ENCODE measurements at places on chromosomes 4 and X.

- DNase-seq = no peak
Measured at GRCh38 chr4:100986360-100986868, 360.9 kb downstream of the PPP3CA start.

GRCh38 chr4:93730760-93731159 is 97.8 kb upstream of the ATOH1 start:
- DNase-seq = no peak

DNA sequence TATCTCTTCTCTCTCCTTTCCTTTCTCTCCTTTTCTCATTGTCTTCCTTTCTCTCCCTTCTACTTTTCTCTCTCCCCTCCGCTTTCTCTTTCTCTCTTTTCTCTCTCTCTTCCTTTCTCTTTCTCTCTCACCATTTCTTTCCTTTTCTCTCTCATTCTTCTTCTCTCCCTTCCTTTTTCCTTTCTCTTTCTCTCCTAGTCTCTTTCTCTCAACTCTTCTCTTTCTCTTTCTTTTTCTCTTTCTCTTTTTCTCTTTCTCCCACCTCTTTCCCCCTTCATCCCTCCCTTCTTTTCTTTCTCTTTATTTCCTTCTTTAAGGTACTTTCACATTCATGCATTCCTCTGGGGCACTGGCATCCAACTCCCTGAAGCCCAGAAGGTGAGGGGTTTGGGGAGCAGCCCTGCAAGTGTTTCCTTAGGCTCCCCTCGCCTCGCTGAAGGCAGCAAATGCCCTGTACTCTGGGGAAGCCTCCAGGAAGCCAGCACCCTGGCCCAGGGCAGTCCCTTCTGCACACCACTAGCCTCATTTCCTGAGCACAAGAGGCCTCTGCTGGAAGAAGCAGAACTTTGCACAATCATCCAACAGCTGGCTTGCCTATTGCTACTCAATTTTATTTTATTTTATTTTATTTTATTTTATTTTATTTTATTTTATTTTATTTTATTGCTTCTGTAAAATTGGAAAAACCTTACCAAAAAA is 124.2 kb downstream of the NFKB1 start:
- no peak for DNase-seq

- DNase-seq = no peak
Measured at GRCh38 chr4:13705521-13706041, 78.1 kb upstream of the BOD1L1 start.

- DNase-seq = no peak
Measured at GRCh38 chr4:576245-576821, at the start of gene TMEM271. TSS of gene TMEM271 (minus strand) at chr4:576295. CDS start at chr4:576062, 233 bp downstream.

GRCh38 chr4:102715057-102715456 is 45.7 kb downstream of the MANBA start:
- no peak for DNase-seq

DNA sequence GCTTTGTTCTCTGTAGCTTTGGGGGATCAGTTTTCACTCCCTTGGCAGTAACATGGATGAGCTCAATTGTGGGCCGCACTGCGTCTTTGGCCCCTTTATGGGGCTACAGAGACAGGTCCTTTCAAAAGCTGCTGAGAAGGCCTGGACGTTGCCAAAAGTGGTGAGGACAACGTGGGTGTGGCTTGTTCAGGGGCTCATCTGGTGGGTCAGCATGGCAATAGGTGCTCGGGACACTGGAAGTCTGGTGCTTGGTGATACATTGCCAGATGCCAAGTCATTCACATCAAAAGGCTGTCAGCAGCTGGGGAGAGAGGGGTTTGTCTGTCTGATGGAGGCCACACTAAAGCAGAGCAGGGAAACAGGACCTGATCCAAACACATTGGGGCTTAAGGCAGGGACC is 149.8 kb upstream of the EOLA2 start:
- DNase-seq = no peak

DNA sequence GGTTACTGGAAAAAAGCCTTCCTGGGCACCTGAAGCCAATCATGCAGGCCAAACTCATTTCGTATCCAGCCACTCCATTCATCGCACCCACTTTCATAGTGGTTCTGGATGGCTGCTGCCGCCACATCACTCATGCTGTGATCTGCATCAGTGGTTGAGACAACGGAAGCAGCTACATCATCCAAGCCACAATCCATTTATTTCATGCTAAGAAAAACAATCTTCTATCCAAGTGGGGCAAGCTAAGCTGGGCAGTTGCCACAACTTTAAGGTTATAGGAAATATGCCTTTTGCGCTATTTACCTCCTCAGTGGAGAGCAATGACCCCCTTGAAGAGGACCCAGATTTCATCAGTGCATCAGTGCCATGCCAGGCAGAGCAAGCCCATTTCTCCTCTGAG is 124.6 kb downstream of the GRIA3 start:
- DNase-seq = no peak

DNA sequence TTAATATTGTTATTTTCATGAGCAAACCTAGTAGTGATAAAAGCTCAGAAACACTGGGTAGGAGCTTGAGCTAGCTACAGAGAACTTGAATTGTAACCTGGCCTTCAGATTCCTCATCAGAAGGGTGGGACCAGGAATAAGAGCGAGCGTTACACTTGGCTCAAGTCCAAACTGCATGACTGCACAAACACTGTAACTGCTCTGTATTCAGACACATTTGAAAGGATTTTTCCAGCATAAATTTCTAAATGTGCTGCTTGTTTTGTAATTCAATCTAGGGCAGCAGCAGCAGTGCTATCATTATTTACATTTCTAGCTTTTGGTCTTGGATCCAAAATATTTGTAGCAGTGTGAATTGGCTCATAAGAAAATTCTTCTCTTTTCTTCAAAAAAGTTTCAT is 133.0 kb upstream of the TMLHE start:
- no peak for DNase-seq

- DNase-seq = no peak
Measured at GRCh38 chr4:89249313-89249712, 58.3 kb downstream of the GPRIN3 start.

GRCh38 chrX:1545776-1546408 is 8.9 kb upstream of the P2RY8 start:
- no peak for DNase-seq

DNA sequence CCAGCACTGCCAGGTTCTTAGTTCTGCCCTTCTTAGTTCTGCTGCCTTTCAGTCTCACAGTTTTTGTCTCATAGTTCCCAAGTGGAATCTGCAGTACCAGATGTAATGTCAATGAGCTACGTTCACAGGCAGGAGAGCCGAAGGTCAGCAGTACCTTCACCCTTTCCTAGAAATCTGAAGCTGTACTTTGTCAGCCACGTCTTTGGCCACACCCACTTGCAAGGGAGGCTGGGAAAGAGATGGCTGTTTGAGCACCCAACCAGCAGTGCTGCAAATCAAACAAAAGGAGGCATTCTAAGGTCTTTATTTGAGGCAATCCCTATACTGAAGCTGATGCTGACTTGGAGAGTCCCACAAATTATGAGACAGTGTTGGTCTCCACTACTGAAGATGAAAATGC is 199.1 kb upstream of the NPY2R start:
- DNase-seq = no peak

DNA sequence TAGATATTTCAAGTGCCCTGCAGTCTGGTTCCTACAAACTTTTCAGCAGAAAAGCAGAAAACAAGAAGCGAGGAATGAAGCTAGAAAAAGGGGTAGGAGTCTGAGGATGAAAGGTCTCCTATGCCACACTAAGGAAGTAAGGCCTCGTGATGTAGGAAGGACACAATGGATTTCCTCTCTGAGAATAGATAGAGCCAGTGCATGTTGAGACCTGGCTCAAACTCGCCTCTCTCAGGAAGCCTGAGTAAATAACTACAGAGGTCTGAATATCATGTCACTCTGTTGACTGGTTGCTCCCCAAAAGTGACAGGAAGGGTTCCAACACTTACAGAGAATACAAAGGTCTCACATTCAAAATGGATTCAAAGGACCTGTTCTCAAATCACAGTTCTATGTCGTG is 93.3 kb downstream of the GRIA3 start:
- DNase-seq = no peak

- no peak for DNase-seq
Measured at GRCh38 chrX:68584221-68584620, 63.2 kb upstream of the STARD8 start.

GRCh38 chr4:30380404-30380998 is 339.7 kb upstream of the PCDH7 start:
- DNase-seq = no peak

- no peak for DNase-seq
Measured at GRCh38 chr4:54173281-54173912, 55.7 kb upstream of the PDGFRA start.

DNA sequence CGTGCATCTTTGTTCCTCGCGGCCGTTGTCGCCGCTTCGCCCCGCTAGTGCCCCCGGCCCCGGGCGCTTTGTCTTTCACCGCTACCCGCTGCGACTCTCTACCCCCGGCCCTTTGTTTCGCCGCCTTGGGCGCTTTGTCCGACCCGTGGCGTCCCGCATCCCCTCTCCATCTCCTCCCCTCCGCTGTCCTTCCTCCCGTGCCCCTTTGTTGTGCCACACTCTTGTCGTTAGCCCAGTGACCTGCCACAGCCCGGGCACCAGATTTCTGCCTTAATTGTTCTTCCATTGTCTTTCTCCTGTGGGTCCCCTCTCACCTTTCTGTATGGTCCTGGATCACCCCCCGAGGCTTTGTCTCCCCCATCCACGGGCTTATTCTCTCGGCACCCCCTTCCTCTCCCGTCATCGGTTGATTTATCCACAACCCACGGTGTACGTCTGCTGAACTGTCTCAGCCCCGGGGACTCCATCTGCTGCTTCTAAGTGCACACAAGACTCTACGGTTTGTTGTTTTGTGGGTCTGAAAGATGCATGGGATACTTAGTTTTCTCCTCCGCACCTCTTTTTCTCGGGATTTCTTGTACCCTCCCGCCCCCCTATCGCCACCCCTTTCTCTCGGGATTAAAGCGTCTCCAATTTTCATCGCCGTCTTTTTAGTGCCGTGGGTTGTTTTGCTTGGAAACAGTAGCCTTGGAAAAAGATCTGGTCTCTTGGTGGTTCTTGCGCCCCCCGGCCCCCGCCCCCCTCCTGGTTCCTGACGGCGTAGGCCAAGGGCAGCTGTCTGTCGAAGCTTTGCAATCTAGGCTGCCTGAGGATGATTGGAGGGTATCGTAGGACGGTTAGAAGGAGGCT is 783 bp downstream of the RBPJ start:
- DNase-seq = peak; percentile 18

DNA sequence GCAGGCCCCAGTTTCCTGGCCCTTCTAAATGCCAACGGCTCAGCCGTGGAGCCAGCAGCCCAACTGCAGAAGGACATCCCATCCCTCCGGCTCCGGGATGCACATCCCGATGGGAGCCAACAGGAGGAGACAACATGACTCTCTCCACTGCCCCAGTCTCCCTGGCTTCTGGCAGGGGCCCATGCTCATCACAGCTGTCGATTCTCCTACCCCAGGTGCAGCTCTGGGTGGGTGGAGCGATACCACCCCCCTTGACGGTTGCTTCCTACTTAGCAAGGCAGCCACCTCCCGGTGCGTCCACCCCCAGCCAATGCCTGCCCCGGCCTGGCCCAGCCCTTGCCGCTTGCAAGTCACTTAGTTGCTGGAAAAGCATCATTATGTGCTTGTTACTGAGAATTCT is 19.5 kb downstream of the ZNF275 start:
- DNase-seq = no peak

DNA sequence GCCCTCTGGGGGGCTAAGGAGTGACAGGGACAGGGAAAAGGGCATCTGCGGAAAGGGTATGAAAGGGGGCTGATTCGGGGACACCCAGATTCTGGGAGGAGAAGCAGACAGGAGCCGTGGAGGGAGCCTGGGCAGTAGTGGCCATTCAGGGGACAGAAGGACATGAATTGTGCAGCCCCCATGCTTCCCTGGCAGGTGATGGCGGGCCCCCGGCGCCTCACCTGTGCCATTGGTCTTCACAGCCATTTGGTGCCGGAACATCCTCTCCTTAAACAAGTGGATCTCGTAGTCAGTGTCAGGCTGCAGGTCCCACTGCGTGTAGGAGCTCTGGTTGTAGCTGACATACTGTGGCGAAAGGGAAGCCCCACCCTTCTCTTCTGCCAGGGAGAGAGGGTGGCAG is 21.9 kb downstream of the L1CAM start:
- no peak for DNase-seq

- DNase-seq = no peak
Measured at GRCh38 chr4:21888195-21888976, 60.2 kb downstream of the KCNIP4 start.

DNA sequence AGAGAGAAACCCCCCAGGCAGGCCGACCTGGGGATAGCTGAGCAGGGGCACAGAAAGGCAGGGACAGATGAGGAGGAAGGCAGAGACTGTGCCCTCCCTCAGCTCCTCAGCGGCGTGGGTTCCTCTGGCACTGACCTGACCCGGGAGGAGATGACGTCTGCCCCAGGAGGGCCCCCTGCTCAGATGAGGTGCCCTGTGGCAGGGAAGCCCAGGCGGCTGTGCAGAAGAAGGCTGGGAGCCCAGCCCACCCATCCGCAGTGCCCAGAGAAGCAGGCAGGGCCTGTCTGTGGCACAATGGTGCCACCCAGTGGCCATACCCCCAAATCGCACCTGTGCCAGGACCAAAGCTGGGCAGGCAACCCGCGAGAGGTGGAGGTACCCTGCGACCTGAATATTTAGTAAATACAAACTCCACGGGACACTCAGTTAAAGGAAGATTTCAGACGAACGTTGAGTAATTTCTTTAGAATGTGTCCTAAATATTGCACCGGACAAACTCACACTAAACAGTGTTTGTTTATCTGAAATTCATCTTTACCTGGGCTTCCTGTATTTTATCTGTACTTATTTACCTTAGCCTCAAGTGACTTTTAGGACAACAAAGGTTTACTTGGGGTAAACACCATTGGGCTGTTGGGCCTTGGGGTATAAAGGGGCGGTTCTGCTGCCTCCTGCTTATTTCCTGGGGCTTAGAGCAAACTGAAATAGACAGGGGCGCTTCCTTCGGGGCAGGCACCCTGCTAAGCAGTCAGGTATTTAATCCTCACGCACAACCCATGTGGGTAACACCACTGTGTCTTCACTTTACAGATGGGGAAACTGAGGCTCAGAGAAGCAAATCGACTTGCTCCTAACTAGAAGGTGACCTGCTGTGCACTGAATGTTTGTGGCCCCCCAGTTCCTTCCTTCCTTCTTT is 46.5 kb upstream of the HMX1 start:
- DNase-seq = peak; percentile 45

DNA sequence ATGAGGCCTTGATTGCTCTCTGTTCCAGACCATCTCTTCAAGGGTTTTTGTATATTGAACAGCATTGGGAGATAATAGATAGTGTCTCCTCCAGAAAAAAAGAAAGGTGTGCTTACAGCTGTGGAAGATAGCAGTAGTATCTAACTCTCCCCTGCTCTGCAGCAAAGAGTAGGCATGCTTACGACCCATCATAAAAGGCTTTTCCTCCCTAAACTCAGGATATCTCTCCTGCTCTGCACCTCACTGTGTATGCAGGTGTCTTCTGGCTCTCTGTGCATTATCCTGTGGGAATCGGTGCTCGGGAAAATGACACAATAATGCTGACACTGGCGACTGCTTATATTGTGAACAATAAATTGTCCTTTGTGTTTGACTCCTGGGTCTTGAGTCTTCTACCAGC is 216.0 kb downstream of the RAB28 start:
- no peak for DNase-seq

DNA sequence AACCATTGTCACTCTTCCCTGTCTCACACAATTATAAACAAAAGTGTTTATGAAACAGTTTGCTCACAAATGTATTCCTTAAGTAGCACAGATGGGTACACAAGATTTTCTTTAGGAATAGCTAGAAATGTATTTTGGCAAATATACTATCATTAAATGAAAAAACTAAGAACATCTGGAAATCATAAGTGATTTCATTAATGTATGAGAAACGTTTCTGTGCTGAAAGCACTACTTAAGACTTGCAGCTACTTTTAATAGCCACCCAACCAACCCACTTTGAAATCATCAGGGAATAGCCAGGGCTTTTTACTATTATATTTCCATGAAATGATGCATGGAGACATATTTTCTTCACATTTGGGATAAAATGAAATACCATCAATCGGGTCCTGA is 62.3 kb upstream of the NAP1L5 start:
- DNase-seq = no peak

Measured in activated CD8-positive, alpha-beta memory T cell treated with anti-CD3 and anti-CD28 coated beads for 48 hours (primary cell).